Panc1 (cell line): ENCODE measurements at places on chromosomes 4 and X.
A peak's percentile ranks its signal among the peaks of the same experiment; 100 is the strongest.

- no peak for DNase-seq
Observed at GRCh38 chr4:114078636-114079035, 99.2 kb upstream of the ARSJ start.

DNA sequence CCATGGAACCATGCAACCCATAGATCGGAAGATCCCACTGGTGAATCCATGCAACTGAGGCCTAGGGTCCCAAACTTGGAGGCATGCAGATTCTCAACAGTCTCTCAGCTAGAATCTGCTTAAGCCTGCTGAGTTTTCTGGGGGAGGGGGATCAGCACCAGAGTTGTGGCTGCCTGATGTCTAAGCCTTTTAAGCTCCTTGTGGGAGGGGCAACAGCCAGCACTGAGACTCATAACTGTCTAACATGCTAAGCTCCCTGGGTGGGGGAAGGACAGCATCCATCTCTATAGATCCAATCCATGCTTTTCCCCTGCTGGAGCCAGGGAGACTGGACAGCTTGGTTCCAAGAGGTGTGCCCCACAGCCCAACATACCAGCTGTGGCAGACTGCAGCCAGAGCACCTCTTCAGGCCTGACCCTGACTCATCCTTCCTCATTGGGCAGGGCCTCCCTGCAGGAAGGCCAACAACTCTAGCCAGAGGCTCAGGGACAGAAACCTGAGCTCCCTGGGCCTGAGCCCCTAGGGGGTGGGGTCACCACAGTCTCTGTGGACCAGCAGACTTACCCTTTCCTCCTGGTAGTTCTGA, 300.1 kb upstream of the SLC7A11 start:
- DNase-seq, result no peak

GRCh38 chr4:113020966-113021365, 28.5 kb upstream of the ANK2 start:
- no peak for DNase-seq

- DNase-seq, result no peak
Observed at GRCh38 chr4:10320130-10320529, 137.1 kb downstream of the ZNF518B start.

- DNase-seq, result no peak
Observed at GRCh38 chr4:125787707-125788106, 473.0 kb downstream of the FAT4 start.

- DNase-seq, result no peak
Observed at GRCh38 chr4:168584321-168584771, 87.5 kb downstream of the PALLD start.

DNA sequence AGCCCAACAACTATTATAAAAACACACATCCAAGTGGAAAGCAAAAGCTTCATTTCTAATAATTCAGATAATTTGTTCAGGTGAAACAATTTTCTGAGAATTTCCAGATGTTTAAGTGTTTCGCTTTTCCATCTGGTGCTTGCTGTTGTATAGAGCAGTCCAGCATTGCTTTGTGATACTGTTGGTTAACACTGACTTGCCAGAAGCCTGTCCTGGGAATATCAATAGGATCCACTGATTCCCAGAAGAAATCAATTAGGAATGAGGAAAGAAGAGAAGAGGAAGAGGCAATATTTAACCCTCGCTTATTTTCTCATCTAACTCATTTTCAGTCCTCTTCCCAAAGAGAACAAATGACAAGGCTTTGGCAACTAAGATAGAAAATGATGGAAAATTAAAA, 94.9 kb upstream of the DDIT4L start:
- DNase-seq, result no peak

- no peak for DNase-seq
Observed at GRCh38 chr4:738781-739280, 33.2 kb downstream of the PCGF3 start.

GRCh38 chr4:139965789-139966188, 188.2 kb downstream of the MAML3 start:
- DNase-seq, result no peak

DNA sequence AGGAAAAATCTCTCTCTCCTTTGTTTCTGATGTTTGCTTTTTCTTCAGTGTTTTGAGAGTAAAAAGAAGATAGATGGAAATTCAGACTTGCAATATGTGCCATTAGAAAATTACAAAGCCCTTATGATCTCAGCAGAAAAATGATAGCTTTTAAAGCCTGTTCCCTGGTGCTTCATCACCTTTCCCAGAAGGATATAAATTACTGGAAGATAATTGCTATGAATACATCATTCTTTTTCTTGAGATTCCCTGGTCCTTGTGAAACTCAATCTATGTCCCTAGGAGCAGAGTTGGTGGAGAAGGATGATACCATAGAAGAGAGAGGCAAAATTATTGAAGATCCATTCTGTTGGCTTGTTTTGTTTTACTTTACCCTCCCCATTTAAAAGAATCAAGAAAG, 86.5 kb downstream of the GLRA3 start:
- DNase-seq, result no peak

DNA sequence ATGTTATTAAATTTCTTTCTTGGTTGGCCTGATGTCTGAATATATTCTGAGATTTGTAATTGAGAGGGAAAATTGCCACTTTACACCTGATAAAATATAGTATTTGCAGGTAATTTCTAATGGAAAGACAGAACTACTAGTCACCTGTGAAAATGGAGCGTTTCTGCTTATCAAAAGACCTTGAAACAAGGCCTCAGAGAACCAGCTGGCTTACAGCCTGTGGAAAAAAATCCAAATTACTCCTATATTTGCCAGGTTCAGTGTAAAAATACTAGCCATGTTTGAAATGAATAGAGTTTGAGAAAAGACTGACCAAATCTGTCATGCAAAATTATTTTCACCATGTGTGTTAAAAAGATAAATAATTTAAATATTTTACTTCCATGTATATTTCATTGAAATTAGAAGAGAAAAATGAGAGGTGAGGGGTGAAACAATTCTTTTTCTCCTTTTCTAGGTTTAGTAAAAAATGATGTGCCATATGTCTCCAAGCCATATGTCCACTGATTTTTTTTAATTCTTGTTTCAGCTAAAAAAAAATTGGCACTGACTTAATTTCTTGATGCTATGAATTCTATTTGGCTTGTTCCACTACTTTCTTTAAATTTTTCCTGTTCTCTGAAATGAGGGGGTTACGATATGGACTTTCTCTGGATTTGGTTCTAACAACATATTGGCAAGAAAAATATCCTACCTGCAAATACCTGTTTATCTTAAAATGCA, 464.9 kb downstream of the GRXCR1 start:
- no peak for DNase-seq

- no peak for DNase-seq
Observed at GRCh38 chr4:180840142-180840541, 1403.1 kb upstream of the TENM3 start.

DNA sequence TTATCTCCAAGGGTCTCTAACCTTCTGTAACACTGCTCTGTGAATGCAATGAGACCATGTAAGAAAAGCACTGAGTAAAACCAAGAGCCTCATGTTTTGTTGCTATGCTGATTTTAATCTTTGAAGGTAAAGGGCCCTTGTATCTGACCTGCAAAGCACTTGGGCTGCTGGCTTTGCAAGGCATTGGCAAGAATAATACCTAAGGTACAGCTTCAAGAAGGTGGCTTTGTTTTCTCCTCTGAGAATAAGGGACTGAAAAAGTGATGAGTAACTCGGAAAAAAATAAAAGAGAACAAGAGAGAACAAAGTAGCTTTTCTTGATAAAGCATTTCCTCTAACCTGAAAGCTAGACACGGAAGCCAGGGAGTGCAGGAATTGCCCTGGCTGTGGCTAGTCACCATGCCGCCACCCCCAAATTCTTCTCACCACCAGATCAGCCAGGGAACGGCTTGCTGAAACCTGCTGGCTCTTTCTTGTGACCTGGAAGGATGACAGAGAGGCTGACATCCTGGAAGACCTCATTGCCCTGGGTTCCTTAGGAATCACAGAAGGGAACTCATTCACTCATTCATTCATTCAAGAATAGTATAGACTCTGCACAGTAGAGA, 41.8 kb upstream of the HS3ST1 start:
- no peak for DNase-seq

- DNase-seq, result no peak
Observed at GRCh38 chrX:116009861-116010710, 160.5 kb upstream of the AGTR2 start.

DNA sequence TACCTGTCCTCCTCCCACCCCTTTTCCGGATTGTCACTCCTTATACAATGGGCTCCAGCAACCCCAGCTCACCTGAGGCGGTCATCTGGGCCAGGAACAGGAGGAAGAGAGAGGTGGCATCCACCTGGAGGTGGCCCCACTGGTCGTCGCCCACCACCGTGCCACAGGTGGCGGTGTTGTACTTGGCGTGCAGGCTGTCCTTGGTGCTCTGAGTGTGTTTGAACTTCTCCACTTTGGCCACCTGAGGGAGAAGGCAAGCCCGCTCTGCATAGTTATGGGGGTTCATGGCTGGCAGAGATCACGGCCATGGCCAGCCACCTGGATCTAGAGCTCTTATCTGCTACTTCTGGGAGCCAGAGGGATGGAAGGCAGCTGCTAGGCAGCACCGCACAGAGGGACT, 32.9 kb downstream of the PHKA2 start:
- DNase-seq, result no peak

GRCh38 chrX:136162827-136163570, 15.7 kb downstream of the FHL1 start:
- DNase-seq, result peak; percentile 20

GRCh38 chrX:68261060-68261672, 172.1 kb downstream of the OPHN1 start:
- no peak for DNase-seq

DNA sequence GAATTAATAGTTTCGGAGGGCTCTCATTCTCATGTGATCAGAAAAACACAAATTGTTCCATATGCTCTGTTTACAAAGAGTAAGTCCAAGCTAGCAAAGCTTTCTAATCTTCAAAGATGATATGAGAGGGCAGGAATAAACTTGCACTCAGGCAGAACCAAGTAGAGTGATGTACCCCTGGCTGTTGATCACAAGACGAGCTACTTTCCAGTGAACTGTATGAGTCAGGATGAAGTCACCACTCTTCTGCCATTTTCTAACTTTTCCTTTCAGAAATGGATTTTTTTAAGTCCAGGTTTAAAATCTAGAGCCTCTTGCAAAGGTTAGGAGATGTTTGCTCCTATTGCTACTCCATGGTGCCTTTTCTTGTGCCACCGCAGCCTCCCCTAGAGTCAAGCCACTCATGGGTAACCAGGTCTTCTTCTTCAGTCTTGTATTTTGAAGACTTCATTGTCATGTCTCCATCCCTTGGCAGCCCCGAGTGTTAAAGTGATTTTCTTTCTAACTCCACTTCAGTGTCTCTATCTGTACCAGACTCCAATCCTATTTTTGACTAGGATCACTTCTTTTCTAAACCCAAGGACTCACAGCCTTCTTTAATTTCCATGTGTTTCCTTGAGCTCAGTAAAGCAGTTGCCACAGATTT, 171.9 kb upstream of the GALNT7 start:
- no peak for DNase-seq

- DNase-seq, result no peak
Observed at GRCh38 chrX:109619771-109620170, 5.2 kb downstream of the KCNE5 start.

- peak; percentile 27 for DNase-seq
Observed at GRCh38 chrX:31036895-31037294, 34.9 kb downstream of the FTHL17 start.

DNA sequence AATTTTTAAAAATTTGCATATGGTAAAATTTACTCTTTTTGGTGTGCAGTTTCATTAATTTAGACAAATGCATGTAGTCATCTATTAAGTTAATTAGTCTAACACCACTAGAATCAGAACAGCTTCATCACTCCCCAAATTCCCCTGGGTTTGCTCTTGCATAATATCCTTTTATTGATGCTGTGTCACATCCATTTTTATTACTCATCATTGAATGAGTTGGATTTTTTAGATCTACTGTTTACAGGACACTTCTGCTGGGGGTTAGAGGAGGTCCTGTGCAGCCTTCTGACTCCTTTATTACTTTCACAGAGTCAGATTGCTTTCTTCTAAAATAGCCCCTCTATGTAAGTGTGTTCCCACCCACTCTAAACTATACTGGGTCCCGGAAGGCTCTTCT, 65.9 kb downstream of the MTHFD2L start:
- no peak for DNase-seq

GRCh38 chr4:115424852-115425251, 311.4 kb upstream of the NDST4 start:
- DNase-seq, result no peak

DNA sequence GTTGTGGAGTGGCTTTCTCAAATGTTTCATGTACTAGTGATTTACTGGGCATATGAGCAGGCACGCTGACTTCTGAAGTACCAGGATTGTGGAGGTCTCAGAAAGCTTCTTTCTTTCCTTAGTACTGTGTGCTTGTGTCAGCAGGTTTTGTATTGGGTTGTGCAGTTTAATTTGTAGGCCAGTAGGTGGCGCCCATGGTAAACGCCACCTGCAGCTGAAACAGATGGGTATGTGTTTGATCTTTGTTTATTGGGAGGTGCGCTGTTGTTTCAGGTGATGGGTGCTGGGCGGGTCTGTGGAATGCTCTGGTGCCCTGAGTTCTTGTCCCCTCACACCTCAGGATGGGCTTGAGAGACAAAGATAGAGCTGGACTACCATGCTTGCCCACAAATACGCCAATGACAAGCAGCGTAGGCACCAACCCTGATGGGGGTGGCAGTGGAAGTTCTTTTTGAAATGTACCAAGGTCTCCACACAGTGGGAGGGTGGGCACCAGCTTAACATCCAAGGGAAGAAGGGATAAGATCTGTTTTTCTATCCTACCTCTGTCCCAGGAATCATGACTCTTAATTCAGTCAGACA, 141.5 kb downstream of the RPS6KA6 start:
- DNase-seq, result peak; percentile 12

DNA sequence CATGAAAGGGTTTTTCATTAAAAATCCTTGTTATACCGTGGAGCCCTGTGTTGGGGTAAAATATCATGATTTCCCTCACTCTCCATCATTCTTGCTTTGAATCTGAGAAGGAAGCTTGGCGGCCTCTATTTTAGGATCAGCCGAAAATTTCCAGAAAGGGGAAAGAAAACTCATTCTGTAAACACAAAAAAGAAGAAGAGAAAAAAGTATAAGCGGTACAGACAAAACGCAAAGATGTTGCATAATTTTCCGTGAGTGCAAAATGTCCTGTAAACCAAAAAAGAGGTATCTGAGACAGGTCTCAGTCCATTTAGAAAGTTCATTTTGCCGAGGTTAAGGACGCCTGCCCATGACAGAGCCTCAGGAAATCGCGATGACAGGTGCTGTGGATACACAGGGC, 5.3 kb downstream of the CSF2RA start:
- no peak for DNase-seq

DNA sequence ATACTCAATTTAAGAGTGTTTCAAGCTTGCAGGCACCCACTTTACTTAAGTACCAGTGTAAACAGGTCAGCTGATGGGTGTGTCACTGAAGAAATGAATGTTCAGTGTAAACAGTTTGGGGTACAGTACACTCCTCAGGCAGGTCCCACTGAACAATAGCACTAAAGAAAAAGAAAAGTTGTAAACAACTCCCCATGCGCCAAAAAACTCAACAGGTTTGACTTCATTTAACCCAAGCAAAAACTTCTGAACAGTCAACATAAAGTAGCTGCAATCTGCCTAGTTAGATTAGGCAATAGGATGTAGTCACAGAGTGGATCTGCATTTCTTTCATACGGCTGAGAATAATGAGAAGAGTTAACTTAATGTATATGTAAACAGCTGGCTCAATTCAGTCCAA, 93.2 kb downstream of the FAM13A start:
- DNase-seq, result peak; percentile 32

- no peak for DNase-seq
Observed at GRCh38 chr4:143921181-143921580, 15.8 kb upstream of the GYPE start.
